Heart left ventricle (tissue), 16 donors: ENCODE measurements at places on chromosomes 6 and 20. TPM values are rescaled to one million over a fixed set of nuclear protein-coding genes. Genes with fewer than 3 reads are reported as not detected.
A peak's percentile ranks its signal among the peaks of the same experiment; 100 is the strongest.

The TTK gene
- not detected for total RNA-seq

The CCN2 gene
- total RNA-seq: 45.2 TPM

The EBF4 gene
- 6.3 TPM for total RNA-seq

The TGM6 gene
- not detected for total RNA-seq

The BACH2 gene
- 4.0 TPM for total RNA-seq

The CST5 gene
- not detected for total RNA-seq

The MCCD1 gene
- not detected for total RNA-seq

DNA sequence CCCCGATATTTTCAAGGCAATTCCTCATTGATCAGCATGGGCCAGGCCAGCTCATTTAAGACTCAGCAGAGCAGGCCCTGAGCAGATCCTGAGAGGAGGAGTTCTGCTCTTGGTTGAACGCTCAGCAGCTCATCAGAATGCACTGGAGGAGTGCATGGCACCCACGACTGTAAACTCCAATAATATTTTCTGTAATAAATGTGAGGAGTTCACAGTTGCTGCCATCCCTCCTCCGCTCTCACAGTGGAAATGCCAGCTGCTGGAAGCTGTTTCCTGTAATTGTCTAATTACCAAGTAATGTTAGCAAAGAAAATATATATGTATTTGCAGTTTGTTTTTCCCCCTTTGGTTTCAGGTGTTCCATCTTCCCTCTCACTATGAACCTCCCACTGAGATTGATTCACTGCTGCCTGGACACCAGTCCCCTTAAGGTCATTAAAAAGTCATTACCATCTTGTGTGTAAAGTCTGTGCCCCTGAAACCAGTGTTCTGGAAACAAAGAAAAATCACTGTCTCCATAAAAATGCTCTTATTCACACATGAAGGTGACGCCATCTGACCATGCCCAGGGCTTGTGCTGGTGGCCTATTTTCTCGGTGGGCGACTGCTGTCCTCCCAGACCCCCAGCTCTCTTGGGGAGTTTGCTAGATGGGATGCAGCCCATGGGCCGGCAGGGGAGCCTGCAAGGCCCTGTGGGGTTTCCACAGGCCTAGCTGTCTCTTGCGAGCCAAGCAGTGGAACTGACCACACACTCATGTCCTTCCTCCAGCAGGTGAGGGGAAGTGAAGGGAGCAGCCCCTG is 374.2 kb downstream of the ZFAND3 start:
- no peak for DNase-seq

DNA sequence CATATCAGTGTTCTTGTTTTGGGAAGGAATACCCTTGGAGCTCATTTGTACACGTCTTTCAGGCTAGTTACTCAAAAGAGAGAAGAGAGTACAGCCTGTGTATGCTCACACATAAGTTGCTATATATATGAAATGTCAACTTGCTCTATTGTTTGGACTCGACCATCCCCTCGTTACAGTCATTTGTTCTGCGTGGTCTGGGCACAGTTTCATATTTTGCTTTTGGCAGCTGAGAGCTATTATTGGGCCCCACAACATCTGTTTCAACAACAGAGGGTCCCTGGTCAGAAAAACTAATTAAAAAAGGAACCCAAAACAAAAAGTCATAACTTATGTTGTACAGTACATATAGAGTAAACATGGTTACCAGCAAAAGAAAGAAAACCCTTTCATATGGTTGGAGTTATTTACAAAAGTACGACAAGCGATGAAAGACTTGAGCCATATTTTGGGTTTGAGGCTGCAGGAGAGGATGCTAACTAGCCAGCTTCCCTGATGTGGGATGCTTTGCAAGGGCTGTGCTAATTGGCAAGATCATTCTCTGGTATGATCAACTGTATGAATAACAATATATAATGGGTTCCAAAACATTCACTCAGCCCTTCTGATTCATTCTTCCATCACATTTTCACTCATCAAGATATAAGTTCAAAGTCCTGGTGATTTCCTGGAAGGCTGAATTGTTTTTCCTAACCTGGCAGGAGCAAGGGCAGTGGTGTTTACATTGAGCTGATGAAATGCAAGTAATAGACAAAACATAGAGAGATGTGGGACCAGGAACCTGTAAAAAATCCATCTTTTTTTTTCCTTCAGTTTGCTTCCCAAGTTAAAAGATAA is 137.9 kb downstream of the RPS12 start:
- no peak for DNase-seq

DNA sequence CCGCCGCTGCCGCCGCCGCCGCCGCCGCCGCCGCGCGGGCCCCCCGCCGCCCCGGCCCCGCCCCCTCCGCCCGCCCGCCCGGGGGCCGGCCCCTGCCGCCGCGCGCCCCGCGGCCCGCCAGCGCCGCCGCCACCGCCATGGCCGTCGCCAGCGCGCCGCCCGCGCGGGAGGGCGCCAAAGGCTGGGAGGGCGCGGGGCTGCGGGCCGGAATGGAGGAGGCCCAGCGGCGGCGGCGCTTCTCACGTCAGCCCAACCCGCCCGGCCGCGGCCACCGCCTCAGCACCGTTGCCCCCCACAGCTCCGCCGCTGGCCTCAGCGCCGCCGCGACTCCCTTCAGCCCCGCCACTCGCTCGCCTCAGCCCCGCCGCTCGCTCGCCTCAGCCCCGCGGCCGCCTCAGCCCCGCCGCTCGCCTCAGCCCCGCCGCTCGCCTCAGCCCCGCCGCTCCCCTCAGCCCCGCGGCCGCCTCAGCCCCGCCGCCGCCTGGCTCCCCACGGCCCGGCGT is 258 bp downstream of the PHF10 start:
- peak; percentile 45 for DNase-seq

GRCh38 chr6:14453712-14454472 is 336.3 kb downstream of the CD83 start:
- no peak for DNase-seq

- DNase-seq: no peak
Measured at GRCh38 chr6:150123645-150124044, 19.2 kb upstream of the PPP1R14C start.

DNA sequence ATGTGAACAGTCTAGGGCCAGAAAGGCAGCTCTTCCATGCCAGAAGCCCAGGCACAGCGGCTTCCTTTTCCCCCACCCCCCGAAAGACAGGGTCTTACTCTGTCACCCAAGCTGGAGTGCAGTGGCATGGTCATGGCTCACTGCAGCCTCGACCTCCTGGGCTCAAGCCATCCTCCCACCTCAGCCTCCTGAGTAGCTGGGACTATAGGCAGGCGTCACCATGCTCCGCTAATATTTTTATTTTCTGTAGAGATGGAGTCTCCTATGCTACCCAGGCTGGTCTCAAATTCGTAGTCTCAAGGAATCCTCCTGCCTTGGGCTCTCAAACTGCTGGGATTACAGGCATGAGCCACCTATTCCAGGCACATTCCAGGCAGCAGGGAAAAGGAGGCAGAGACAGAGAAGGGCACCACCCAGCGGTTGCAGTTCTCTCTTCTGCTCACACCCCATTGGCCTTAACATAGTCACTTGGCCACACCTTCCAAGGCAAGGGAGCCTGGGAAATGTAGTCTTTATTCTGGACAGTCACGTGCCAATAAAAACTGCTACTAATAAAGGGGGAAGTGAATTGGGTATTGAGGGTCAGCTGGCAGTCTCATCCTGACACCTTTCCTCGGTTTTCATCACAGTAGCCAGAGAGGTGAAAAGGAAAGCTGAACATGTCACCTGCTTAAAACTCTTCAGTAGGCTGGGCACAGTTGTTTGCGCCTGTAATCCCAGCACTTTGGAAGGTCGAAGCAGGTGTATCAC is 205.9 kb downstream of the ZMYND8 start:
- peak; percentile 62 for DNase-seq

- no peak for DNase-seq
Measured at GRCh38 chr20:63540417-63541186, 3.4 kb upstream of the PTK6 start.

DNA sequence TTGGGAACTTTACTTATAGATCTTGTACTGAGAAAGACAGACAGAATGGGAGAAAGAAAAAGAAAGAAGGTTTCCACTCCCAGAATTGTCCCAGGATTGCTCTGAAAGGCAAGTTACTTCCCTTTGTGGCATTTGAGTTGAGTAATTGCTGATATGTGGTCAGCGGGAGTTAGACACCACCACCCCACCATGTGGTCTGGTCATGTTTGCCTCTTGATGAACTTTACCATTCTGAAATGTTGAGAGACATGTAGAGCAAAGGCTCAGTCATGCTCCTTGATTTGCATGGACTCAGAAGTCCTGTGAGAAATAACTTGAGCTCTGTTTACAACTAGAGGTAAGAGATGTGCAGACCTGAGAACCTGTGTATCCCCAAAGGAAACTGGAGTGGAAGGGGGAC is 17.1 kb downstream of the TCF21 start:
- no peak for DNase-seq

DNA sequence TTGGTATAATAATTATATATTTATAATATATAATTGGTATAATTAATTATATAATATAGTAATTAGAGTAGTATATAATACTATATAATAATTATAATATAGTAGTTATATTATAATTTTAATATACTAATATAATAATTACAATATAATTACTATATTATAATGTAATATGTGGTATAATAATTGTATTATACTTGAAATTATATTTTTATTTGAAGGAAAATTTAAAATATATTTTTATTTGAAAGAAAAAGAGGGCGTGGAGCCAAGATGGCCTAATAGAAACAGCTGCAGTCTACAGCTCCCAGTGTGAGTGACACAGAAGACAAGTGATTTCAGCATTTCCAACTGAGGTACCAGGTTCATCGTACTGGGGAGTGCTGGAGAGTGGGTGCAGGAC is 365.9 kb downstream of the MMUT start:
- no peak for DNase-seq

- no peak for DNase-seq
Measured at GRCh38 chr6:95501032-95501904, 76.1 kb upstream of the MANEA start.

DNA sequence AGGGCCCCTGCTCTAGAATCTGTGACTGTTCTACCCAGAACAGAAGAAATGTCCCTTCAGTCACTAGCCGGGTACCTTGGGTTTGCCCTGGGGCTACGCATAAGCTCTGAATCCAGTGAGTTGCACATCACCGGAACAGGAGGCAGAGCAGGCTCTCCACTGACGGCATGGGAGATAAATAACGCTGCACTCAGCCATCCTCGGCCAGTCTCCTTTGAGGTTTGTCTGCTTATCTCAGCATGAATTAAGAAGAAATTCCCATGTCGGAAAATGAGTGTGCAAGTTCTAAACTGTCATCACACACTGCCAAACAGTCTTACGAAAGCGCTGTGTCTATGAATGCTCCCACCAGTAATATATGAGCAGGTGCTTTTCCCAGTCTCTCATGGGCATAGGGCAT is 90.8 kb downstream of the FAM50B start:
- no peak for DNase-seq

- DNase-seq: no peak
Measured at GRCh38 chr6:73586416-73586974, 65.7 kb upstream of the EEF1A1 start.

DNA sequence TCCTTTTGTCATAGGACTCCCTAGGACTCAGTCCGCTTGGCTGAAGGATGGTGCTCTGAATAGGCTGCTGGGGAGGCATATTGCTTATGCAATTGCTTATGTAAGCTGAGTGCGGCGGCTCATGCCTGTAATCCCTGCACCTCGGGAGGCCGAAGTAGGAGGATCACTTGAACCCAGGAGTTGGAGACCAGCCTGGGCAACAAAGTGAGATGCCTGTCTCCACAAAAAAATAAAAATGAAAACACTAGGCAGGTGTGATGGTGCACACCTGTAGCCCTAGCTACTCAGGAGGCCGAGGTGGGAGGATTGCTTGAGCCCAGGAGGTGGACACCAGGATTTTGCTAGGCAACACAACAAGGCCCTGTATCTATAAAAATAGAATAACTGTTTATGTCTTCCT is 81.3 kb downstream of the EYA2 start:
- DNase-seq: no peak

- no peak for DNase-seq
Measured at GRCh38 chr6:71656121-71656520, 230.2 kb upstream of the RIMS1 start.

GRCh38 chr6:35025232-35026188 is 115.6 kb downstream of the TCP11 start:
- no peak for DNase-seq

- DNase-seq: no peak
Measured at GRCh38 chr6:107704347-107705013, 119.6 kb downstream of the SCML4 start.

DNA sequence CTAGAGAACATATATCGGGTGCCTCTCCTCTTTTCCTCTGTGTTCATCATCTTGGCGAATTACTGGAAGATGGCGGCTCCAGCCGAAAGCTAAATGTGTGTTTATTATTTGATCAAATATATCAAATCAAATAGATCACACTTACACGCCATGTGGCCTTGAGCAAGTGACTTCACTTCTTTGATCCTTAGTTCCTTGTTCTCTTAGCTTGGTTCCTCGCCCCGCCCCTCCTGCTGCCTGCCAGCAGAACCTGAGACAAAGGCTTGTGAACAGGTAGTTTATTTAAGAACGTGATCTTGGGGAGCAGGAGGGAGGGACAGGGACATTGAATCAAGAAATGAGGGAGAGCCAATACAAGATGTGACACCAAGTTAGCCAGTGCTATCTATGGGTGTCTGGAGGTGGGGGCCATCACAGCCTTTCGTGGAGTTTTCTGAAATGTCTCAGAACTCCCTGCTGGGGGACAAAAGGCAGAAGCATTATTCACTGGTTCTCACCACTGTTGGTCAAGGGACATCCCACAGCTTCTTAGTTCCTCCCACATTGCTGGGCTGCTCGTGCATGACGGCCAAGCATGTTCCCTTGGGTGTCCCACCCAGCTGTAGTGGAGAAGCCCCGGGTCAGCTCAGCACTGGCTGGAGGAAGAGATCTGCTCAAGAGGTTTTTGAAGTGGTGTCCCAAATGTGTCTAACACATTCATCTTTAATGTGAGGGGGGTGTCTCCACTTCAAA is 44.9 kb upstream of the RNF24 start:
- peak; percentile 75 for DNase-seq

- DNase-seq: no peak
Measured at GRCh38 chr6:21220271-21220987, 373.1 kb upstream of the SOX4 start.

DNA sequence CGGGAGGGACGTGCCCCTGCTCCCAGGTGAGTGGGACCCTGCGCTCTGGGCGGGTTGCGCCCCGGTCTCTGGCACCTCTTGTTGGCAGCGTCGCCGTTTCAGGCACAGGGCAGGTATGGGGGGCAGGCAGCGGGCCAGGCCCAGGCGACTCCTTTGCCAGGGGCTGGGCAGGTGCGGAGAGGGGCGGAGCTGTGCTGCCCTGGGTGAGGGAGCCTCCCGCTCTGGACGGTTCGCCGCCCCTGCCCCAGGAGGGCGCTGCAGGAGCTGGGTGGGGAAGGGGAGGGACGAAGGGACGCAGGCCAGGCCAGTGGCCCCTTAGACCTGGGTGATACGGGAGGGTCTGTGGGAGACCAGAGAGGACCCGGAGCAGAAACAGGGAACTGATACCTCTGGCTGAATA is 663.9 kb upstream of the DEFB115 start:
- no peak for DNase-seq

- no peak for DNase-seq
Measured at GRCh38 chr6:116419069-116419786, 41.9 kb upstream of the CALHM6 start.
